Activated CD4-positive, alpha-beta T cell treated with anti-CD3 and anti-CD28 coated beads, Interleukin-2, Interleukin-4, amounts not matched to agents 100 ng/mL and 50 ng/mL, durations not matched to agents 16 hours and 8 hours (primary cell): ENCODE measurements at places on chromosomes 4 and X.

- no peak for DNase-seq
Measured at GRCh38 chr4:89994176-89994873, 99.7 kb downstream of the MMRN1 start.

DNA sequence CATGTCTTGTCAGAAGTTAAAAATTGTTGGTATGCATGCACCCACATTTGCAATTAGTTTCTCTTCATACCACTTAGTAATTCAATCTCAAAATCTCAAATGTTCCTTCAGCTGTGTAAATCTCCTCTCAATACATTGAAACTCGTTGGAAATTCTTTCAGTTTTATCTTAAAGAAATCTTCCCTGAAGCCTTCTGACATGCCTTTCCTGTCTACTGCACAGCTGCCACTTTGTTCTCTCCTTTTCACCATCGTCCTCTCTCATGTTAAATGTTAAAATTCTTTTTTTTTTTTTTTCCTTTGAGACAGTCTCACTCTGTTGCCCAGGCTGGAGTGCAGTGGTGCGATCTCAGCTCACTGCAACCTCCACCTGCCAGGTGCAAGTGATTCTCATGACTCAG lies 30.9 kb downstream of the MCUB start:
- no peak for DNase-seq

DNA sequence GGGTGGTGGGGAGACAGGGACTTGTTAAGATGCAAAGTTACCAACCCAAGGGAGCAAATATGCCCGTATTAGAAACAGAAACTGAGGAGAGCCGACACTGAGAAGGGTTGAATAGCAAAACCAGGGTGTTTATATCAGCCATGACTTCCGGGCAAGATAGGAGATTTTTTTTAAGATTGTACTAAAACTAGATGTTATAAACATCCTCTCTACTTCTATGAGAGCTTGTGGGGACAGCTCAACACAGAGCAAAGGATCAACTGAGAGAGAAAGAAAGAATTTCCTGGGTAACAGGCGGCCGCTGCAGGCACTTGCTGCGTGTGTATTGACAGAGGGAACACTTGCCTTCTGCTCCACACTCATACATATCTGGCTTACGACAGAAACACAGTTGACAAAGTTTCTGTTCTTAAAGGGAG lies 49.1 kb upstream of the FBXW7 start:
- peak; percentile 3 for DNase-seq

- DNase-seq = peak; percentile 8
Measured at GRCh38 chrX:137926090-137926489, 360.2 kb downstream of the ZIC3 start.

GRCh38 chr4:74855879-74856278 lies 61.6 kb upstream of the BTC start:
- no peak for DNase-seq

GRCh38 chrX:70878902-70879301 lies 29.6 kb downstream of the TEX11 start:
- no peak for DNase-seq

GRCh38 chr4:33334416-33334815 lies 2614.2 kb downstream of the PCDH7 start:
- no peak for DNase-seq

- no peak for DNase-seq
Measured at GRCh38 chr4:5474756-5475155, 233.6 kb downstream of the EVC2 start.

GRCh38 chrX:71541210-71542022 lies 8.5 kb downstream of the OGT start:
- DNase-seq = no peak

DNA sequence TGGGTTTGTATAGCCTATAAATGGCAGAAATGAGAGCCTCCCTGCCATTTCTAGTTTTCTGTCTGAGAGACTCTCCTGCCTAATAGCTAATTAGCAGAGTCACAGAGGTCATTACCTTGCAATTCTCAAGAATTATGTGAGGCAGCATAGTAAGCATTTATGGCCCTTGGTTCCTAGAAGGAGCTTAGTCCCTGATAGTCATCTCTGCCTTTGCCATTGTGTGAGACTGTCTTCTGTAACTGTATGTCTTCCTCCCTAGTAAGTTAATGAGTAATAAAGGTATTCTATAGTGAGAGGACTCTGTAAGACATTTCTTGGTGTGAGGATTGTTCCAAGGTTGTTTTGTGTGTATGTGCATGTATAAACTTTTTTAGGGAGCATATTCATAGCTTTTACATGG lies 108.7 kb downstream of the AR start:
- no peak for DNase-seq

- DNase-seq = no peak
Measured at GRCh38 chr4:118113220-118113619, 78.9 kb downstream of the NDST3 start.

DNA sequence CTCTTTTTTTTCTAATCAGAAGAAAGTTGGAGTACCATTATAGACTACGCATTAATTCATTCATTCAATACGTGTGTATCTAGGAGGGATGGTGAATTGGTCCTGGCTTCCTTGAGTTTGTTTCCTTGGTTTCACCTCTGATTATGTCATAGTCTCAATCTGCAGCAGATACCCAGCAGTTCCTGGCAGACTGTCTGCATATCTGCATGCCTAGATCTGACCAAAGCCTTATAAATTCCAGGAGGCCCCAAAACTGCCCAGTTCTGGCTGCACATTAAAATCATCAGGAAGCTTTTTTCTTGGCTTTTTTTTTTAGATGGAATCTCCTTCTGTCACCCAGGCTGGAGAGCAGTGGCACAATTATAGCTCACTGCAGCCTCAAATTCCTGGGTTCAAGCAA lies 27.2 kb upstream of the SLC34A2 start:
- DNase-seq = no peak

DNA sequence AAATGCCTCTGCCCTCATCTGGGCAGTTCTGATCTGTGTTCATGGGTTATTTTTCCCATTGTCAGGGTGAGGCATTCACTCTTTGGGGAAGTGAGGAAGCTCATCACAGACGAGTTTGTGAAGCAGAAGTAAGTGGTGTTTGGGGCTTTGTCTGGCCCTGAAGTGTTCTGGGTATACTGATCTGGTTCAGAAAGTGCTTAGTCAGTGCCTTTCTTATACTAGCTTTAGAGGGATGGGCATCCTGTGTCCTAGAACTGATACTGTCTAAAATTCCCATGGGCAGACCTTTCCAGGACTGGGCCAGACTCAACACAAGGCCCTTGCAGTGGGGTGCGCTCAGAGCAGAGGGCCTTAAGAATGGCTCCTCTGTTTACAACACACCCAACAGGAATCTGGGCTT lies 6.4 kb downstream of the TRO start:
- DNase-seq = no peak

DNA sequence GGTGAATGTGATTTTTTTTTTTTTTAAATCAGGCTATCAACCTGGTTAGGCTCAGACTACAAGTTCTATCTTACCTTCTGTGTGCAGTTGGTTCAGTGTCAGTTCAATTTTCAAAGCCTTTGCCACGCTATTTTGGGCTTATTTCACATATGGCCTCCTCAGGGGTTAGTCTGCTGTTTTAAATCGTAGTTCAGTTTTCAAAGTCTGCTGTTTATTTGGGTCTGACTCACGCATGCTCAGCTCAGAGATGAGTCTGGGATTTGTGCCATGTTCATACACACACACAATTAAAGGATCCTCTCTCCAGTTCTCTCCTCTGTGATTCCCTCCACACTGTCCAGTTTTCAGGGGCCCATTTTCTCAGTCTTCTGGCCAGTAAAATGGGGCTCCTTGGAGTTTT lies 32.3 kb upstream of the ZFX start:
- no peak for DNase-seq

DNA sequence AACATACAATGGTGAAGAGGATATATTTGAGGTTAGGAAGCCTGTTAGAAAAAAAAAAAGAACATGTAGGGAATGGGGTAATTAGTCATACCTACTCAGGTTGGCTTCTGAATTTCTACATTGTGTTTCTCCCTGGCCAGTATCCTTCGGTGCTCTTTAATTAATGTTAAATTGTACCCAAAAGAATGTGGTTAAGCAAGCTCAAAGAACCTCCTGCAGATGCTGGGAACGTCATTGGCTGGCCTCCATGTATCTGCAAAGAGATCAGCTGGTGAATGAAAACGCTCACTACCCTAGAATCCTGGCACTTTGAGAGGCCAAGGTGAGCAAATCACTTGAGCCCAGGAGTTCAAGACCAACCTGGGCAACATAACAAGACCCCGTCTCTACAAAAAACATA lies 942.3 kb upstream of the PRKX start:
- no peak for DNase-seq

GRCh38 chrX:66717926-66718325 lies 79.0 kb upstream of the EDA2R start:
- DNase-seq = no peak

GRCh38 chrX:152575331-152575730 lies 62.4 kb upstream of the GABRQ start:
- DNase-seq = no peak

GRCh38 chr4:118180776-118181175 lies 146.5 kb downstream of the NDST3 start:
- no peak for DNase-seq

- DNase-seq = no peak
Measured at GRCh38 chr4:850323-850945, 24.5 kb upstream of the CPLX1 start.

DNA sequence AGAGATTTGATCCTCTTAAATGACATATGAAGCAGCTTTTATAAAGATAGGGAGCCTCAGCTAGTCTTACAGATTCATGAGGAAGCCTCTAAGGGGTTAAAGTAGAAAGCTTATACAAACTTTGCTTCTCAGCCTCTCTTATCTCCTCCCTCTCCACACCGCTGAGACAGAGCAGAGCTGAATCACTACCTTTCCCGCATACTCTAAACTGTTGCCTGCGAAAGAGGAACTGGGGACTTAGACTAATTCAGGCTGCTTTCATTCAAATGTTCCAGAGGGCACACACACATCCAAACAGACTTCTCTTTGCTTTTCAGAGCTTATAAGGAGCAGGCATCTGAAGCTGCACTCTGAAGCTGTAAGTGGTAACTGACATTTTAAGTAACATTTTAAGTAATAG lies at the start of gene SERTM2:
TSS of gene SERTM2 (plus strand) at position 169 of the 400 bp plus-strand sequence. CDS start 7,213 bp downstream, outside the sequence.
- DNase-seq = no peak

DNA sequence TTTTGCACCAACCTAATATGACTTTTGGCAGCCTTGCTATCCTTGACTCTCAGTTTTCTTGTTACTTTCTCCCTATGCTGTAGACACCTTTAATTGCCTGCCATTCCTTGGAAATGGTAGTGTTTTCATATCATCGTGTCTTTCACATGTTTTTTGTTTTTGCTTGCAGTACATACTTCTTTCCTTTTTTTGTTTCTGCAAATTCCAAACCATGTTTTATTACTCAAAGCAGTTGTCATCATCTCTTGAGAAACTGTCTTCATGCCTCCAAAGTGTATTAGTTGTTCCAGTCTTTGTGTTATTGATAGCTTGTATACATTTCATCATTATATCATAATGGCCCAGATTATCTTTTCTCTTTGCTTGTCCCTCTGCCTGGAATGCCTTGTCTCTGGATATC lies 57.1 kb downstream of the PDLIM5 start:
- no peak for DNase-seq

DNA sequence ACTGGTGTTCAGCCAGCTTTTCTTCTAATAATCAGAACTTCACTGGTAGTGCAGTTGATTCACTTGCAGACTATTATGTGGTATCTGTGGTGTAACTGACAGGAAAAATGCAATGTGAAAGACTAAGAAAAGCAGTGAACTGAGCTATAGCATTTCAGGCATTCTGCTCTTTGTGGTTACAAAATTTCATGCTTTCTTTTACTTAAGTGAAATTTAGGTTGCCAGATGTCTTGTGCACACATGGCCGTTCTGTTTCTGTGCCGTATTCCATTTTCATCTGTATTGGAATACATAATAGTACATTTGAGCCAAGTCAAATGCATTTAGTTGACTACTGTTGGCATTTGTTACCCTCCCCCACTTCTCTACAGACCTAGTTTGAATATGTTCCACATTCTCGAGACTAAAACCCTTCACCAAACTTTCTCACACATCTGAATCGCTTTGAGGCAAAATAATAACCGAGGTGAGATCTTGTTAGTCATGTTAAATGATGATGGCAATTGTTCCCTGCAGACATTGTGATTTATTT lies 8.2 kb downstream of the RTL3 start:
- peak; percentile 71 for DNase-seq

- DNase-seq = no peak
Measured at GRCh38 chr4:72987741-72988729, 81.5 kb downstream of the COX18 start.

- DNase-seq = no peak
Measured at GRCh38 chr4:188639479-188640100, 500.3 kb downstream of the TRIML1 start.

- DNase-seq = no peak
Measured at GRCh38 chr4:10160281-10160856, 43.8 kb upstream of the WDR1 start.

- no peak for DNase-seq
Measured at GRCh38 chr4:184590196-184590595, 59.1 kb downstream of the CASP3 start.
